ENCODE measurements at places on chromosomes 1 and 21.

GRCh38 chr1:116716391-116716790 is 37.8 kb upstream of the CD2 start:
- DNase-seq: no peak

DNA sequence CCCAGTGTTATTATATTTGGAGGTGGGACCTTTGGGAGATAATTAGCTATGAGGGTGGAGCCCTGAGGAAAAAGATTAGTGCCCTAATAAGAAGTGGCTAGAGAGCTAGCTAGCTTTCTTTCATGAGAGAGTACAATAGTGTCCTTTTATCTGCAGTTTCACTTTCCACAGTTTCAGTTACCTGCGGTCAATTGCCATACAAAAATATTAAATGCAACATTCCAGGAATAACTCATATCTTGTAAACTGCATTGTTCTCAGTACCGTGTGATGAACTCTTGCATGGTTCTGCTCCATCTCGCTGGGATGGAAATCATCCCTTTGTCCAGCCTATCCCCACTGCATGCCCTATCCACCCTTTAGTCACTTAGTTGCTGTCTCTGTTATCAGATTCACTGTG is 201.6 kb downstream of the RWDD3 start:
- DNase-seq: no peak

DNA sequence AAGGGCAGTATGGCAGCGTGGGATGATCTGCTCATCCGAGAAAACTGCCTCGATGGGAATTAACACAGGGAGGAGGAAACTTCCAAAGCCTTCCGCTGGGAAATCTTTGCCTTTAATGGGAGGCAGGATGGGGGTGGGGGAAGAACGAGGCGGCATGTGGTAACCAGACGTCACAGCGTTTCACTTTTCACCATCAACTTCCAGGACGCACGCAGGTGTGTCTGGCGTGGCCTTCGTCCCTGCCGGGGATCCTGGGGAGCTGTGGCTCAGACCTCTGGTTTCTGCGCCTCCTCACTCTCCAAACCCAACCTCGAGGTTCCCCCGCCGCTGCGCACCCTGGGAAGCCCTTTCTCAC is 282 bp downstream of the RSPH1 start:
- no peak for DNase-seq

- no peak for DNase-seq
Observed at GRCh38 chr1:66626261-66626660, 92.3 kb downstream of the SGIP1 start.

- DNase-seq: no peak
Observed at GRCh38 chr1:54585181-54586066, 37.4 kb downstream of the ACOT11 start.

DNA sequence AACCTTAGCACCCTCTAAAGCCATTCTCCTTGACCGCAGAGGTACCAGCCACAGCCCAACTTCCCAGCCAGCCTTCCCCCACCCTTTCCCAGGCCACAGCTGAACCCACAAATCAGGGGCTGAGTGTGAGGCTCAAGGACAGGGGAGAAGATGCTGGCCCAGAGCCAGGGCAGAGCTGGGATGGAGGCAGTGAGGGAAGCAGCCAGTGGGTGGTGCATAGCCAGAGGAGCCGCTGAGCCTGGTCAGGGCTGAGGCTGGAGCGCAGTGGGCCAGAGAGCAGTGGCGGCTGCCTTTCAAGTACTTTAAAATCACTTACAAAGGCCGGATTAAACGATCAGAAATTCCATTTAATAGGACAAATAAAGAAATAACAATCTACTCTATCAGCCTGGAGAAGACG is 36.3 kb downstream of the DMAP1 start:
- no peak for DNase-seq

- DNase-seq: no peak
Observed at GRCh38 chr1:39637361-39637760, 2.1 kb downstream of the HEYL start.

- no peak for DNase-seq
Observed at GRCh38 chr1:171206978-171207355, 21.9 kb downstream of the FMO2 start.

GRCh38 chr1:116256875-116257274 is 116.2 kb upstream of the ATP1A1 start:
- no peak for DNase-seq

DNA sequence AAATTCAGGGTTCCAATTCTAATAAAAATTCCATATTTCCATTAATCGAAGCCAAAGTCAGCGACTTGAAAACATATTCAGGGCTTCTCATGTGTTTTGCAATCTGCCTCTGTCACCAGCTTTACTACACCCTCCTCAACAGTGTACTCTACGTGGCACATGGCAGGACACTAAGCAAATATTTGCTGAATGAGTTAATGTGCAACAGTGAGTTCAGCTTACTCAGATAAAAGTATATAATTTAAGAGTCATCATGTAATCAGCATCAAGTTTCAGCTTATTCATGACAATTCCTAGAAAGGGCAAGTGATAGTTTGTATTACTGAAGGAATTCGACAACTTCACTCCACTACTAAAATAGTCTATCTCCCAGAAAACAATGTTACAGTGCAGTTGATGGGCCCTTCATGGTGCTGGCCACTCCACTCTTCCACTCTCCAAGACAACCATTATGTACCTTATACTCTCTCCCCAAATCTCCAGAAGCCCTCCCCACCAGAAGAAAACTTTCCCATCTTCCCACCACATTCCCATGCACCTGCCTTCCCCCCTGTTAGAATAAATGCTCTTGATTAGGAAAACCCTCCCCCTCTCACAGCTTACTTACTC is 97.3 kb downstream of the TTLL7 start:
- DNase-seq: no peak

DNA sequence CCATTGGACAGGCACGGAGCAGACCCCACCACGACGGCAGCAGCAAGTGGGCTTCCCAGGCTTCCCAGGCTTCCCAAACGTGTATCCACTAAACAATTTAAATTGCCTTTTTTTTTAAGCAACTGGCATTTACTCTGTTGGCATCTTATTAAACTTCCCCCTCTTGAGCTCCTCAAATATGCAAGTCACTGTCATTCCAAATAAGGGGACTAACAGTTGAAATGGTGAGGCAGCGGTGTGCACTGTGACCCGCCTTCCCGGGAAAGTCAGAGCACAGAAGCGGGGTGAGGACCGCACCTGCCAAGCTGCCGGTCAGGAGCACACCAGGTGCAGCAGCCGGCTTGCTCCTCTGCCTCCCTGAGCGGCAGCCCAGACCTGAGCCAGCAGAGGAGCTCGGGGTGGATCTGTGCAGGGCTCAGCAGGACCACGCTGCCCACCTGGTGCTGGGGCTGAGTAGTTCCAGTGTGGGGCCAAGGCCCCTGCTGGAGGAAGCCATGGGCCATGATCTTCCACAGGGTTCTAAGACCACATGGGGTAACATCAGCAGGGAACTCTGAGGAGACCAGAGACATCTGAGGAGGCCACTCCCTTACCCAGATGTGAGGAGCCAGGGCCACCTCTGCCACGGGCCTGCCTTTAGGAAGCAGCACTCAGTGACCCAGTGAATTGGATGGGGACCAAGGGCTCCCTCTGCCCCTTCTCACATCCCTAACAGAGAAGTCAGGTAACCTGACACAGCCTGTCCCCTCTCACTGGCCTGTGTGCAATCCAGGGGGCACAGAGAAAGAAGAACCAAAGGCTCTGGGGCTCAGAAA is 245.4 kb downstream of the NPHP4 start:
- no peak for DNase-seq

DNA sequence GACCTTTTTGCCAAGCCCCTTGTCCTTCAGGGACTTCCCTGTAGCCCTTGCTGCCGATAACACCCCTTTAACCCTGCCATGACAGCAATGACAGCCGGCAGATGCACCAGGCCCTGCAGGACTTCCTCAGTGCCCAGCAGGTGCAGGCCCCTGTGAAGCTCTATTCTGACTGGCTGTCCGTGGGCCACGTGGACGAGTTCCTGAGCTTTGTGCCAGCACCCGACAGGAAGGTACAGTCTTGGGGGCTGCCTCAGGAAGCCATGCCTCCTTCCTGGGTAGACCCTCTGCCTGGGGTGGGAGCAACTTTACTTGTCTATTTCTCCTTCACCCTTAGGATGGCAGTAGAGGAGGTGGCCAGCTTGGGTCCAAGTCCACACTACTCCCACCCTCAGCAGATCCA is 16.1 kb upstream of the PADI6 start:
- DNase-seq: no peak

DNA sequence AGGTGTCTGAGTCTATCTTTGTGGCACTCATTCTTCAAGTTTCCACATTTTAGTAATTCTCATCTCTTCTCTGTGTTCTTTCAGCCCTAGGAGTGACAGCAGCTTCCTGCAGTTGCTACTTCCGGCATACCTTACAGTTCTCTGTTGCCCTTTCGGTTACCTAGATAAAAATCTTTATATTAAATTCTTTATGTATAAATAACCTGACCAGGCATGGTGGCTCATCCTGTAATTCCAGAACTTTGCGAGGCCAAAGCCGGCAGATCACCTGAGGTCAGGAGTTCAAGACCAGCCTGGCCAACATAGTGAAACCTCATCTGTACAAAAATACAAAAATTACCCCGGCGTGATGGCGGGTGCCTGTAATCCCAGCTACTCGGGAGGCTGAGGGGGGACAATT is 62.9 kb downstream of the CDKN2C start:
- DNase-seq: no peak

DNA sequence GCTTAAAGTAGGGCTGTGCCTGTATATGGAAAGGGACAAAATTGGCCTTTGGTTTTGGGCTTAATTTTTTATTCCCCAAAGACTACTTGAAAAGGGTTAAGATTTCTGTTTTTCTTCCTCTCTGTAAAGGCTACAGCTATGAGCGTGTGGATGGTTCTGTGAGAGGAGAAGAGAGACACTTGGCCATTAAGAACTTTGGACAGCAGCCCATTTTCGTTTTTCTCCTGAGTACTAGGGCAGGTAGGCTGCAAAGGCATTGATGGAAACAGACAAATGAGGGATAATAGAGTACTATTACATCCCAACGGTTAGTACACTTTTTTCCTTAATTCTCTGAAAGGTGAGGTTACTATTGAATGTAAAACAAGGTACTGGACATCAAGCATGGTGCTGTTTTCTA is 29.6 kb downstream of the CHD1L start:
- DNase-seq: no peak

- no peak for DNase-seq
Observed at GRCh38 chr1:154220970-154221277, 169 bp downstream of the UBAP2L start.

DNA sequence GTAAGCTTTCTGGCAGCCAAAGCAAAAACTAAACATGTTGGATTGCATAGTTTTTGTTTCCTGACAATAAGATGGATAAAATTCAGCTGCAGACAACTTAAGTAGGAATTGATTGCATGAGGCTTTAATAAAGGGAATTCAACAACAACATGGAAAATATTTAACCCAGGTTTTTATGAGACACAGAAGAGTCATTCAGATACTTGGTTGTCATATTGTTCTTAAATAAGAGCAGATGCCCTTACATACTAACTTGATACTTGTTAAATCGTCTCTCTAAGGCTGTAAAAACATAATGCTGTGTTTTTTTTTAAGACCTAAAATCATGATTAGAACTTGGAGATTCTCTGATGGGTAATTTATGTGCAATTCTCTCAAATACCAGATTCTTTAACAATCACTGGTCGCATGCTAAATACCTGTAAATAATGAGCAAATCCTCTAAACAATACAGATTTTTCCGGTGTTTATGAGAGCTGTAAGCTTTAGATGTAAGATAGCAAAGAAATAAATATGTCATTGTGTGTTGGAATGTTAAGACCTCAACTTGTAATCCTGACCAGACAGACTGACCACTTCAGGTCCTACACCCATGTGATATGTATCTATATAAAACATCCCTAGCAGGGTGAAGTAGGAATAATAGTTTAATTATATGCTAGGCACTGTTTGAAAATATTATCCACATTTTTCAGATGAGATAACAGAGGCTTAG is 37.8 kb upstream of the CD34 start:
- DNase-seq: no peak

- DNase-seq: no peak
Observed at GRCh38 chr21:44522753-44523204, 17.2 kb downstream of the KRTAP10-1 start.

DNA sequence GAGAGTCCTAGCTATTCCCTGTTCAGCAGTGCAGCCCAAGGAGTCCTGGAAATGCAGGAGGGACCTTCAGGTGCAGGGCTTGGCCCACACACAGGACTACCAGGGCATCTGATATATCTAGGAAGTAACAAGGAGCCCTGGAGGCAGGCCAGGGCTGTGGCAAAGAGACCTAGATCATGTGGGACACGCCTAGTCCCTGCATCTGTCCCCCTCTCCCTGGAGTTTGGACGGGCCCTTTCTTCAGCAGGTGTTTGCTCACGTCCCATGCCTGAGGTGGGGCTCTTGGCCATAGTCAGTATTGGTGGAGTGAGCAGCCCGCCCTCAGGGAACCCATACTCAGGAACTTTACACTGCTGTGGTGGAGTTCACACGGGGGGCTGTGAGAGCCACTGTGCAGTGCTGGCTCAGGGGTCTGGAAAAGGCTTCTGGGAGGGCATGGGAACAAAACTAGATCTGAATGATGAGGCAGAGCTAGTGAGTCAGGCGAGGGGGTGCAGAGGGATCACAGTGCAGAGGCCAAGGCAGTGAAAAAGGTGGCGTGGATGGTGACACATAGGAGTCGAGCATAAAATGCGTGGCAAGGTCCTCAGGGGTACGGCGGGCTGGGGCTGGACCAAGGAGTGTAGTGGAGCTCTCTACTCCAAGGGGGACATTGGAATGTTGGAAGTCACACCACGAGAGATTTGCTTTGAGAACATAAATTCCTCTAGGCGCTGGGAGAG is 25.6 kb downstream of the TMEM53 start:
- no peak for DNase-seq

GRCh38 chr1:61480273-61480935 is 244.5 kb downstream of the TM2D1 start:
- DNase-seq: no peak

DNA sequence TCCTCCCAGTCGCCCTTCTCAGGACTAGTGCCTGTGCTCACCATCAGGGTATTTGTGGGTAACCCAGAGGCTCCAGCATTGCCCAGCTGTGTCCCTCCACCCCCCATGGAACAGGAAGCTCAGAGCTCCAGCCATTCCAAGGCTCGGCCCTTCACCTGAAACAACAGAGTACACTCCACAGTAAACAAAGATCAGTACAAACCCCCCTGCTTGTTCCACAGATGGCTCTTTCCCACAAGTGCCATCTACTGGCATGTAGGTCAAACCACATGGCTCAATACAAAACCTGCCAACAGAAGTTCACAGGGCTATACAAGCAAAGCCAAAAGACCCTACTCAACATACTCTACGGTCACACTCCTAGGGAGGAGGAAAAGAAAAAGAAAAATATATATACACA is 258.7 kb downstream of the AGBL4 start:
- no peak for DNase-seq

- DNase-seq: no peak
Observed at GRCh38 chr1:150552128-150552910, 3.1 kb downstream of the ADAMTSL4 start.

- DNase-seq: no peak
Observed at GRCh38 chr1:151995774-151996173, 2.1 kb upstream of the S100A10 start.

GRCh38 chr1:224196813-224197600 is 14.0 kb downstream of the DEGS1 start:
- no peak for DNase-seq
